Left lung (tissue), 14 donors: ENCODE measurements at places on chromosomes 1 and 21.

GRCh38 chr1:10084045-10084444 lies 51.3 kb downstream of the UBE4B start:
- no peak for DNase-seq

DNA sequence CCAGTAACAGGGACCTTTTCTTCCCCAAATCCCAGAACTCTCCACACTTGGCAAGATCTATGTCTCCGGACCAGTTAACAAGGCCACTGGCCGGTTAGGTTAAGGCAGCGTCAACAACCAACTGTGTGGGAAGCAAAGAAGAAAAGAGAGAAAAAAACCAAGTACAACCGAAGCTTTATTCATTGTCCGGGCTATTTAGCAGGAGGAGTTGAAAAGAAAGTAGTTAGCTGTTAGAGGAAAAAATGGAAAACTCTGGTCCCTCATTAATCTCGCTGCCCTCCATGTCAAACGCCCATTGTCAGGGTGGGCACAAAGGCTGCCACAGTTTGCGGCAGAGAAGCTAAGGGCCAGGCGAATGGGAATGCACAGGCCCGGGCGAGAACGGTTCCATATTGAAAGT lies 49.3 kb upstream of the GRIK3 start:
- no peak for DNase-seq

GRCh38 chr1:10019561-10019960 lies 13.2 kb upstream of the UBE4B start:
- DNase-seq, result no peak

DNA sequence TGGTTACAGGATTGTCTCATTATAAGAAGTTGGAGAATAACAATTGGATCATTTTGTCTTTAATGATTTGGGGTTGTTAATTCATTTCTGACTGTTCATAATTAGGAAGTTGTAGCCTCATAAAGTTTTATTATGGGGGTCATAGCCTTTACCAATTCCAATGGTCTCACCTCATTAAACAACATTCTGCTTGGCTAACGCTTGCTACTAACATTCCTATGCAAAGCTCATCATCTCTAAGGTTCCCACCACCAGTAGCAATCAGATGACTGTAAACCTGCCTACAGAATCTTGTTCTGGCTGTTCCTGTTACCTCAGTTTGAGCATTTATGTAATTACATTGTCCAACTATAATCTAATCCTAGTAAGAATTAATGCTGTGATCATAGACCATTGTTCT lies 60.2 kb downstream of the ODF2L start:
- no peak for DNase-seq

GRCh38 chr1:47569681-47570470 lies 132.0 kb downstream of the FOXD2 start:
- DNase-seq, result no peak

GRCh38 chr21:21606041-21606440 lies 607.8 kb downstream of the NCAM2 start:
- DNase-seq, result peak; percentile 11

- DNase-seq, result no peak
These were observed 93.6 kb downstream of the SIM2 start for GRCh38 chr21:36792505-36792967.

GRCh38 chr21:41805038-41805437 lies 38.2 kb upstream of the RIPK4 start:
- no peak for DNase-seq

GRCh38 chr21:35256468-35256988 lies 207.4 kb upstream of the RUNX1 start:
- DNase-seq, result peak; percentile 83

DNA sequence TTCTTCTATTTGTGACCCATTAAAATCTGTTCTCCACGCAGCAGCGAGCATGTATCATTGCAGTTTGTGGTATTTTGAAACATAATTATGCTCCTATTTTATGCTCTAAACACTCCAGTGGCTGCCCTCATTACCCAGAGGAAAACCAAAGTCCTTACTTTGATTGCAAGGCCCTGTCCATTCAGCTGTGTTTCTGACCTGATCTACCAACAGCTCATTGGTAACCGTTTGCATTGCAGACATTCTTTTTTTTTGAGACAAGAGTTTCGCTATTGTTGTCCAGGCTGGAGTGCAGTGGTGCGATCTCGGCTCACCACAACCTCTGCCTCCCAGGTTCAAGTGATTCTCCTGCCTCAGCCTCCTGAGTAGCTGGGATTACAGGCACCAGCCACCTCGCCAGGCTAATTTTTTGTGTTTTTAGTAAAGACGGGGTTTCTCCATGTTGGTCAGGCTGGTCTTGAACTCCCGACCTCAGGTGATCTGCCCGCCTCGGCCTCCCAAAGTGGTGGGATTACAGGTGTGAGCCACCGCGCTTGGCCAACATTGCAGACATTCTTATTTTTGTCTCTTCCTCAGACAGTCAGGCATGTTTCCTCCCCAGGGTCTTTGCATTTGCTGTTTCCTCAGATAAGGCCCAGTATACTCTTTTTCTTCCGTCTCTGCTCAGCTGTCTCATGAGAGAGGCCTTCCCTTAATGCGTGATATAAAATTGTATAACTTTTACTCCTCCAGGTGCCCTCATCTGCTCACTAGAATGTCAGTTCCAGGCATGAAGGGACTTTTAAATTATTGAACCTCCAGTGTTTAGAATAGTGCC lies 32.5 kb downstream of the THRAP3 start:
- no peak for DNase-seq

- peak; percentile 46 for DNase-seq
These were observed at the start of gene CELSR2 for GRCh38 chr1:109248797-109249629. TSS of gene CELSR2 (plus strand) at chr1:109249539. CDS start at chr1:109250080, 541 bp downstream.

DNA sequence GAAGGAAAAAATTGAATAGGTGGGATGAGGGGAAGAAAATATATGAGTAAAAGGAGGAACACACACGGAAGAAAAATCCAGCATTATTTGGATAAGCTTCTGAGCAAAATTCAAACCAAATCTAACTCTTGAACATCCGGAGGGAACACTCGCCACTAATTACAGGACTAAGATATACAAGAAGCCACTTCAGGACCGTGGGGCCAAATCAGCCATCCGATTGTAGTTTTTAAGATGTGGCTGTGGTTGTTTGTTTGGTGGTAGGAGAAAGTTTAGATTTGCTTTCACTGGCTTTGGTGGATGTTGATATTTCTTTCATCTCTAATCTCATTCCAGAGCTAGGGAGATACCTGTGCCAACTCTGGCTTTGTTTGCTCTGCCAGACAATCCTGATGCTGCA lies 43.7 kb upstream of the ADAMTS1 start:
- no peak for DNase-seq

DNA sequence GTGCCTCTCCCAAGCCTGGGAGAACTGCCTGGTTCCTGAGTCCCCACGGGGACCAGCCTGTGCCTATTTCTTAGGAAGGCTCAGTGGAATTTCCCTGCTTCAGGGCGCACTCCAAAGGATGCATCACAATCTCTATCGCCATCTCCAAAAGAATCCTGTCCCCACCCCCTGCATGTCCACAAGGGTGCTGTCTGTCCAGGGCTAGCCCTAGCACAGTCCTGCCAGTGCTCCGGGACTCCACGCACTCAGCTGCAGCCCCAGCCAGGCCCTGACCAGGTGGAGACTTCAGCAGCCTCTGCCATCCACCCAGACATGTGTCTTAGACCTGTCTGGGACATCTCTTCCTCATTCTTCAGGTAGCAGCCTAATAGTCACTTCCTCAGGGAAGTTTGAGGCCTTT lies 199.7 kb downstream of the GRIK3 start:
- no peak for DNase-seq
